ENCODE measurements at places on chromosomes 16 and 17.

DNA sequence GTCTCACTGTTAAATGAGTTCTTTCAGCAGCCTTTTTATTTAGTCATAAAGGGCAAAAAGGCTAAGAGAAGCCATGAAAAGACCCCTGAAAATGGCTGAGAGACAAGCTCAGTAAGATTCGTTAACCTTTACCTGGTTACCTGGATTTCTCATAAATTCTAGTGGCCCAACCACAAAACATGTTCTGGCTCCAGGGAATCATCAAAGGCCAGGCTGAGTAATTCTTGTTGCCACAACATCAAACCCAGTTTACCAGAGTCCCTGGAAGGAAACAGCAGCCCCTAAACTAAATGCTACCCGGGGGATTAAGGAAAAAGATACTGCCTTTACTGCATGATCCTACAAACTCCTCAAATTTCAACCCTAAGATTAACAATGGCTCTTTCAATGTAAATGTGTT, 15.8 kb downstream of the CYTH1 start:
- H3K4me3 ChIP-seq = no peak overlapping the region
- no peak overlapping the region for H3K27ac ChIP-seq
- no peaks in the 10 kb centered on the region for H3K27me3 ChIP-seq
- H3K36me3 ChIP-seq = no peaks in the 10 kb centered on the region
- DNase-seq = no peak

DNA sequence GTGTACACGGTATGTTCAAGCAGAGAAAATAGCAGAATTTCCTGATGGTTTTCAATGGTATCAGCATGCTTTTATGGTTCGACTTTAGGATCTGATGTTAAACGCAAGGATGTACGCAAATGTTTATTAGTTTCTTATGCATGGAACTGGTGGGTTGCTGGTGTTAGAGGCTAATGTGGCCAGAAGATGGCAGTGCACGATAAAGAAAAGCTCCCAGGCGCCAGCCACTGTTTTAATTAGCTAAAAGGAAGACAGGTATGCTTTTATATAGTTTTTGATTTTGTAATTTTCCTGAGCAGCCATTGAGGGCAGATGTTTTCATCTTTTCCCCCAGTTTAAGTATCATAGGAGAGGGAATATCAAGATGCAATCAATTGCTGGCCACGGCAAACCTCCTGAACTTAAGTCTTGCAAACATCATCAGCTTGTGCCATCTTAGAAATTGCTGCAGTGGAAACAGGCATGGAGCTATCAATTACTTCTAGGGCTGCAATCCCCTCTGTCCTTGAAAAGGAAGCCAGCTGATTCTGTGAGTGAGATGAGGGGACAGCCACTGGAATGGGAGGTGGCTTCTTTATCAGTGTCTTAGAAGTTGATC, 648.5 kb upstream of the RBFOX1 start:
- DNase-seq = no peak
- no peak overlapping the region for H3K4me3 ChIP-seq
- no peak overlapping the region for H3K27ac ChIP-seq

- no peak overlapping the region for H3K27ac ChIP-seq
- no peaks in the 10 kb centered on the region for H3K36me3 ChIP-seq
- DNase-seq = no peak
- H3K4me1 ChIP-seq = no peaks in the 10 kb centered on the region
- H3K4me3 ChIP-seq = no peak overlapping the region
Measured at GRCh38 chr16:71303938-71304337, 14.7 kb upstream of the CMTR2 start.

DNA sequence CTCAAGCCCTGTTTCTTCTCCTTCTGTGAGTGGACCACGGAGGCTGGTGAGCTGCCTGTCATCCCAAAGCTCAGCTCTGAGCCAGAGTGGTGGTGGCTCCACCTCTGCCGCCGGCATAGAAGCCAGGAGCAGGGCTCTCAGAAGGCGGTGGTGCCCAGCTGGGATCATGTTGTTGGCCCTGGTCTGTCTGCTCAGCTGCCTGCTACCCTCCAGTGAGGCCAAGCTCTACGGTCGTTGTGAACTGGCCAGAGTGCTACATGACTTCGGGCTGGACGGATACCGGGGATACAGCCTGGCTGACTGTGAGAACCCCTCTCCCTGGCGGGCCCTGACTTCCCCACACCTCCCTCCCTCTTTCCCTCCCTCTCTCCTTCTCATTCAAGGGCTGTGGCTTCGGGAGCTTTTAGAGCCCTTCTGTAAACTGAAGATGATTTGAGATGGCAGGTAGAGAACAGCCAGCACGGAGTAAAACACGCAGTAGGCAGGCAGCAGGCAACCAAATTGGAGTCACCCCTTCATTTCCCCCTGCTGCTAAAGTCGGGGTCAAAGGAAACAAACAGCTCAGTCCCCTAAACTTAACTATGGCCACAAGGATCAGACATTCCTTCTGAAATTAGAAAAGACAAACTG, 3.9 kb downstream of the SPACA3 start:
- H3K36me3 ChIP-seq = no peaks in the 10 kb centered on the region
- no peaks in the 10 kb centered on the region for H3K4me1 ChIP-seq
- H3K4me3 ChIP-seq = no peak overlapping the region

DNA sequence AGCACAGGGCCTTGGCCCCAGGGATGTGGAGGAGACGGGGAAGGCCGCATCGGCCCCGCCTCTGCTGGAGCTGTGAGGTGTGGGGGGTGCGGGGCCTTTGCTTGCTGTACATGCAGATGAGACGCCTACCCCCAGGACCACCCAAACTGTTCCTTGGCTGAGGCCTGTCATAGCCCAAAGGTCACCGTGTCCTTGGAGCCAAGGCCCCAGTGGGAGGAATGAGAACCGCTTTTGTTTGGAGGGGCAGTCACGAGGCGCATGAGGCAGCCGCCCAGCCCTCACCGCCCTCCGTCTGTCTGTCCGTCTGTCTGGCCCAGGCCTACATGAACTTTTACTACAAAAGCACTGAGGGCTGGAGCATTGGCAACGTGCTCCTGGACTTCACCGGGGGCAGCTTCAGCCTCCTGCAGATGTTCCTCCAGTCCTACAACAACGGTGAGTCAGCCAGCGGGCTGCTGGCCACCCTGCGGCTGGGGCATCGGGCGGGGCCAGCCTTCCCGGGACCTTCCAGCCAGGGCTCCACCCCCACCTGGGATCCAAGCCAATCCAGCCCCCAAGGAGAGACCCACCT, 8.8 kb downstream of the TAX1BP3 start:
- peak; percentile 80 for DNase-seq
- H3K27ac ChIP-seq = peak overlapping the region; percentile 78
- no peak overlapping the region for H3K4me3 ChIP-seq

GRCh38 chr16:27324851-27325301, 11.1 kb downstream of the IL4R start:
- no peak for DNase-seq
- no peak overlapping the region for H3K4me3 ChIP-seq
- H3K27ac ChIP-seq = peak overlapping the region; percentile 98
- H3K27me3 ChIP-seq = no peaks in the 10 kb centered on the region
- H3K36me3 ChIP-seq = peaks cover 17% of the 10 kb centered on the region
- peaks cover 18% of the 10 kb centered on the region for H3K4me1 ChIP-seq

DNA sequence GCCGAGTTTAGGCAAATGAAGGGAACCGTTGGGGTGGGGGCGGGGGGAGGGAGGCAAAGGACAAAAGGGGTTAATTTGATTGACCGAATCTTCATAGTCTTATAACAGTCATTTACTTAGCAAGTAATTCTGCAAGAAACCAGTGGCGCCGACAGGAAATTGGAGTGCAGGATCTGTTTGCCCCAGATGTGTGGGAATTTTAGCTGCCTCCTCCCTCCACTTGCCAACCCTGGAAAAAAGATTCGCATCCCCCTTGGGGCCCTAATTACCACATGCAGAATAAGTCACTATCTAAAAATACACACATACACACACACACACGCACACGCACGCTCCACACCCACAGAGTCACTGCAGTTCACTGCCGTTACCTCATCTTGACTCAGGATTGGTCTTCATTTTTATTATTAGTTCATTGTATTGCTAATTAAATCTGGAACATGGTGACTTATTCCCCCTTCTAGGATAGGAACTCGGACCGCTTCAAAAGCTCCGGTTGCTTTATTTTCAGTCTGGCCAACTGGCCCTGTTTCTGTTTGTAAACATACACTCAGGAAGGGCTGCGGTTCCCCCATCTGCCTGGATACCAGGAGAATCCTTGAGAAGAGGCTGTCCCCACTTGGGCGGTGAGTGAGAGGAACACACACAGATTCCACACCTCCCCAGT, 241.6 kb upstream of the SALL1 start:
- no peaks in the 10 kb centered on the region for H3K4me1 ChIP-seq
- DNase-seq = no peak
- H3K4me3 ChIP-seq = no peak overlapping the region
- peaks cover 9% of the 10 kb centered on the region for H3K27me3 ChIP-seq
- H3K27ac ChIP-seq = no peak overlapping the region
- H3K36me3 ChIP-seq = no peaks in the 10 kb centered on the region

DNA sequence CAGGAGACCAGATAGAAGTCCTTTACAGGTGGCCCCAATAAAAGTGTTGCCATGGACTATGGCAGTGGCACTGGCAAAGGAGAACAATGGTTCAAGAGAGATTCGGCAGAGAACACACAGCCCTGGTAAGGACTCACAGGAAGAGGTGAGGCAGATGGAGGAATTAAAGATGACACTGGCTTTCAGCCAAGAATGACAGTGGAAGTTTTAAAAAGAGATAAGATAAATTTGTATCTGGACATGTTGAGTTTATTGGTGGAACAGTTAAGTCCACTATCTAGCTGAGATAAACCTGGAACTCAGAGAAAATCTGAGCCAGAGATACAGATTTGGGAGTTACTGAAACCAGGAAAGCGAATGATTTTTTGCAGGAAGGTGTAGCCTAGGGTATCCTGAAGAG, 20.1 kb downstream of the CMC2 start:
- no peak overlapping the region for H3K4me3 ChIP-seq
- H3K27ac ChIP-seq = no peak overlapping the region
- no peaks in the 10 kb centered on the region for H3K27me3 ChIP-seq
- H3K4me1 ChIP-seq = no peaks in the 10 kb centered on the region
- peaks cover 4% of the 10 kb centered on the region for H3K36me3 ChIP-seq

Data from heart left ventricle (tissue), 16 donors.